ENCODE measurements at places on chromosomes 6 and 20.

- DNase-seq = no peak
These were observed 91.5 kb upstream of the BEND6 start for GRCh38 chr6:56863366-56863765.

GRCh38 chr6:97876711-97877110 is 593.7 kb upstream of the MMS22L start:
- DNase-seq = no peak

DNA sequence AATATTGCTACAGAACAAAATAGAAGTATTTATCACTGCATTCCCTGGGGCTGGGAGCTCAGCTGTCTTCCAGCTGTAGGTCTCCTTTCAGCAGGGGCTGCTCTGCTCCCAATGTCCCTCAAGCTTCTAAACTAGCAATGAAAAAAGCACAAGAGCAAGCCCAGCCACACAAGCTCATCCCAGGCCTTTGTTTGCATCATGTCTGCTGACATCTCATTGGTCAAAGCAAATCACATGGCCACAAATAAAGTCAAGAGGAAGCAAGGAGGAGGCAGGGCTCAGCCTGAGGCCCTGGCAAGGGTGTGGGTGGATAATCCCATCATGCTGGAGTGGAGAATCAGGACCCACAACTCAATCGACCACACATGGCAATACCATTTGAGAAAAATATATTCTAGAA is 2.2 kb upstream of the BFSP1 start:
- DNase-seq = no peak

DNA sequence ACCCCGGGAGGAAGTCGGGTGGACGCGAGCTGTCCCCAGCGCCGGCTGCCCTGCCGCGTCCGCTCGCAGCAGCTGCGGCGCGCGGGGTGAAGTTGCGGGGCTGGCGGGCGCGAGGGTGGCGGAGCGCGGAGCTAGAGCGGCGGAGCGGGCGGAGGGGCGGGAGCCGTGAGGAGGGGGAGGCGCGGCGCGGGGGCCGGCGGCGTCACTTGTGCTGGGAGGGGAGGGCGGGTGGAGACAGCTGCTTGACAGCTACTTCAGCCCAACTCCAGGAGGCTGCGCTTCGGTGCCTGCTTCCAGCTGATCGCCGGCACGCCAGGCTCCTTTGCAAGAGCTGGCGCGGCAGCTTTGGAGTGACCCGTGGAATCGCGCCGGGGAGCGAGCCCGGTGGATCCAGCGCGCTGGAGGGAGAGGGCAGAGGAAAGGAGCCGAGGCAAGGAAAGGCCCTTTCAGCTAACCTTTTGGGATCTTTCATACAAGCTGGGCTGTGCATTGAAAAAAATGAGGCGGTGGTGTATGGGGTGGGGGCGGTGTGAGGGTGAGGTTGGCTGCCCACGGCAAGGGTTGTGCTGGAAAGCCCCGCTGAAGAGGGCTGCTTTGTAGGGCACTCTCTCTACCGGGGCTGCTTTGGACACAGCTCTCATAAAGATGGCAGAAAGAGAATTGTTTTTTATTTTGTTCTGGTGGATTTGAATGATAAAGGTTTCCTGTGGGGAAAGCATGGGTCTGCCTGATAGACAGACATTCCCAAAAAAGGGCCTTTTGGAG is 24.6 kb downstream of the RIPOR2 start:
- DNase-seq = peak; percentile 65

GRCh38 chr6:47669684-47670513 is 28.5 kb upstream of the ADGRF4 start:
- DNase-seq = no peak

- no peak for DNase-seq
These were observed 191.3 kb downstream of the OR2B2 start for GRCh38 chr6:27720607-27721580.
